ENCODE measurements at places on chromosomes 7 and 10.

DNA sequence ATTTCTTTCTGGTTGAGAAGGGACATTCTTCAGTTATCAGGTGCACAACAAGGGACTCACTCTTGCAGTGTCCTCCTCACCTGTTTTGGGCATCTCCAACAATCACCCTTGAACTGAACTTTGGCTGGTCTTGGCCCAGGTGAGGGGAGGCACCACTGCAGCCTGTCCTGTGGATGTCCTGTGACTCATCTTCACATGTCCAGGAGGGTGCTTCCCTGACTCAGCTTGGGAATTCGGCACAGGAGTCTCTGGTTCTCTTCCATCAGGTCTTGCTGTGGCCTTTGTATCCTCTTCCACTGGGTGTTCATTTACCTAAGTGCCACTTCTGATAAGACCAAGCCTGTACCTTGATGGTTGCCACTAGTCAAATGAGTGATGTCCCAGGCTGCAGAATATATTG is 196.7 kb upstream of the MKI67 start:
- DNase-seq: no peak

GRCh38 chr10:104056619-104057273 is 28.9 kb downstream of the COL17A1 start:
- DNase-seq: no peak

- DNase-seq: no peak
These were observed 288.0 kb upstream of the SEMA3C start for GRCh38 chr7:81206667-81207360.

DNA sequence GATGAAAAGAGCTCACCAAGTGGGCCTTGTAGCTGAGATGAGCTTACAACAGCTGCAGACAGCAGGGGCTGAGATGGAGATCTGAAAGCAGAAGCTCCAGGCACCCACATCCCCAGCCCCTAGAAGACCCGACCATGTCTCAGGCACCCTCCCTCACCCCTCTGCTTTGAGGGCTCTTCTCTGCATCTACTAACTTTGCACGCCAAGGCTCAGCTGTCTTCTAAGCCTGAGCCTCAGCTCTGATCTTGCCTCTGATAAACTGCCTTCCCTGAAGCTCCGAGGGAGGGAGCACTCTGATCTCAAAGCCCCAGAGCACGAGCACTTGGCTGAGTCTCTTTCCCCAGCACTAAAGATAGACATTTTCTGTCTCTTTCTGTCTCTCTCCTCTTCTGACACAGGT is 42.0 kb downstream of the ANXA8 start:
- no peak for DNase-seq

- no peak for DNase-seq
These were observed 5.1 kb downstream of the PRXL2A start for GRCh38 chr10:80413271-80413996.

Data from HS-5 (cell line).